NCI-H1417 treated with DMSO at 0.1 percent for 48 hours (cell line): ENCODE measurements at places on chromosomes 12 and 14.

DNA sequence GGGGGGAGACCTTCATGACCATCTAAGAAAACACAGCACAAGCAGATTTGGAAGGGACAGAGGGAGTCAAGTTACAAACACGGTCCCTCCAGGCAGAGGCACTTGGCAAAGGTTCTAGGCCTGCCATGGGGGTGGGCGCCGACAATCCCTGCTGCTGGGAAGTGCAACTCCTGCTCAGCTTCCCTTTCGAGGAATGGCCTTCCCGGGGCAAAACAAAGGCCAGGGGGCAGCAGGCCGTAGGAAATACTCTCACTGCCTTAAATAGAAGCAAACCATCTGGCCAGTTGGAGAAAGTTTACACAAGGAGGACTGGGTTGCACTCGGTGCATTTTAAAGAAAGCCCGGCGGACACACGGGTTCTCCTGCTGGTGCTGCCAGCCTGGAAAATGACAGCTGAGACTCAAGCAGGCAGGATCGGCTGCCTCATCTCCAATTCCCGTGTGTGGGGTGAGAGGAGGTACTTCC, 65.8 kb downstream of the ITPK1 start:
- DNase-seq, result no peak

GRCh38 chr14:68384881-68385280, 408.0 kb downstream of the ZFP36L1 start:
- no peak for DNase-seq

GRCh38 chr12:75481774-75482173, 1.2 kb downstream of the GLIPR1 start:
- no peak for DNase-seq

DNA sequence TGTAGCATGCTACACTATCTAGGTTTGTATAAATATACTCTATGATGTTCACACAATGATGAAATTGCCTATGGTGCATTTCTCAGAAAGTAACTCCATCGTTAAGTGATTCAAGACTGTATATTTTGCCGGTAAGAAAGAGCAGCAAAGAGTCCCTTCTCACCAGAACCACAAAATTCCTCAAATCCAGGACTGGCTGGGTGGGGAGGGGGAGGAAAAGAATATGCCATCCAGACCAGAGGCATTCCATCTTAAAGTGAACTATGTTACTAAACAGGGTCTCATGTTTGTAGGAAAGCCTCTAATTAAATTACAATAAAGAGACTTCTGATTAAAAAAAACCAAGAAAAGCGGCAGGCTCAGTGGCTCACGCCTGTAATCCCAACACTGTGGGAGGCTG, 11.5 kb downstream of the UBE2N start:
- DNase-seq, result no peak

DNA sequence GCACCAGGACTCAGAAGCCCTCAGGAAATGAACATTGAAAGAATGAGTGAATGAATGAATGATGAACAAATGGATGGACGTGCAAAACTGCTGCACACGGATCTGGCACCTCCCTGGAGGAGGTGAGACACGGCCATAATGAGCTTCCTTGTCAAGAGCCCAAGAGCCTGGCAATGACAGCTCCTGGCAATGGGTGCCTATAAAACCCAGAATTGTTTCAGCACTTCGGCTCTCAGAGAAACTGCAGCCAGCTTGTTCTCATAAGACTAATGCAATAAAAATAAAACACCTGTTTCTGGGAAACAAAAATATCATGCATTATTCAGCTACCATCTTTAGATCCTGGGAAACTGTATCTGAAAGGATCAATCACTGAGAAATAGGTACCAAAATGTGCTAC, 200.5 kb upstream of the SFSWAP start:
- DNase-seq, result no peak

- no peak for DNase-seq
Observed at GRCh38 chr14:92728759-92729364, 19.6 kb downstream of the LGMN start.

DNA sequence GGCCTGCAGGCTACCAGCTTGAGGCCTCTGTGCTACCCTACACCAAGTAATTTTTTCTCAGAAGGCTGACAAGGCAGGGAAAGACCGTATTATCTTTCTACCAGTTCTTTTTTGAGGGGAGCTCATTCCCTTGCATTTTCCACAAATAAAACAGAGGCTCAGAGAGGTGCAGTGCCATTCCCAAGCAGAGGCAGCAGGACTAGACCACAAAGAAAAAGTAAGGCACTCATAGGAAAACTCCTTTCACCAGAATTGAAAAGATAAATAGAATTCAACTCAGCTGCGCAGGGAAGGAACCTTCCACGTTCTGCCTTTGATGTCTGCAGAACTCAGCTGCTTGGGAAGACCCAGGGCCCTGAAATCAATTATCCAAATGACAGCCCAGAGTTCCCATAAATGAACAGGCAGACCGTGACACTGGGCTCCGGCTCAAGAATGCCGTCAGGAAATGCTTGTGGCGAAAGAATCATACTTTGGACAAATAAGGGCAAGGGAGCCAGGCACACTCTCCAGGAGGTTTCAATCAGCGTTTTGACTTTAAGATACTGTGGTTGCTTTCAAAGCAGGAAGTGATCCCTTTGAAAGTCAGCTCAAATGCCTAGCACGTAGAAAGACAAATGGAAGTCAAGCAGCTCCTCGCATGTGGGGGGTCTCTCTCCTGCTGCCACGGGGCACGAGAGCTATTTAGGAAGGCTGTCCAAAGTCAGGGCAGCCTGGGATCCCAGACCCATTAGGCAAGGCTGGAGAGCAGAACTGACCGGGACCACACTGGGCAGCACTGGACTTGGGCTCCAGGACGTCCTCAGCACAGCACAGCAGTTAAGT, 14.0 kb downstream of the KCTD10 start:
- DNase-seq, result no peak

DNA sequence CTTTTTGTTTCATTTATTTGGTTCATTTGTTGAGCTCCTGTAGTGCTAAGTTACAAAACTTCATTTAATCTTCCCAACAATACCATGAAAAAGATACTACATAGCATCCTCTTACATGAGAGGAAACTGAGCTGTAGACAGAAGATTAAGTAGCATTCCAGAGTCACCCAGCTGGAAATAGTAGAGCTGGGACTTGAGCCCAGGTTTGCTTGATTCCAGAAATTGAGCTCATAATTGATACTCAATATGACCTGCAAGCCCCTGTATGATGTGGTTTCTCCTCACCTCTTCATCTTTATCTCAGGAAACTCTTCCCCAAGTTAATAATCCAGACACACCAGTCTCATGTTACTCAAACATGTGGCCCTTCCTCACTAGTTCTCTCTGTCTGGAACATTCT, 87.0 kb upstream of the DAAM1 start:
- DNase-seq, result no peak

- no peak for DNase-seq
Observed at GRCh38 chr12:109753054-109753401, 39.4 kb downstream of the FAM222A start.

GRCh38 chr14:65446159-65446558, 33.6 kb downstream of the FUT8 start:
- no peak for DNase-seq

DNA sequence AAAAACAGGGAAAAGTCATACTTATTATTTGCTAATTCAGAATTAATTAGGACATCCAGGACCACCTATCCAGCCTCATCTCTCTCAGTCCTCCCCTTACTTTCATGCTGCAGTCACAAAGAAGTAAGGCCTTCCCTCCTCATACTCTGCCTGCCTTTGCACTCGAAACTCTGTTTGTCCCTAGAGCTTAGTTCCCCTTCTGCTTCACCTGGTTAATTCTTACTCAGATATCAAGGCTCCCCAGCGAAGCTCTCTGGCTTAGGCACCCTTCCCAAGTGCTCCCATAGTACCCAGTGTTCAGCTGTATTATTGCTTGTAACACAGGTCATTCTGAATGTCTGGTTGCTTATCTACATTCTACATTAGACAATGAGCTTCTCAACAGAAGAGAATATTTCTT, 81.3 kb downstream of the ERGIC2 start:
- DNase-seq, result no peak

DNA sequence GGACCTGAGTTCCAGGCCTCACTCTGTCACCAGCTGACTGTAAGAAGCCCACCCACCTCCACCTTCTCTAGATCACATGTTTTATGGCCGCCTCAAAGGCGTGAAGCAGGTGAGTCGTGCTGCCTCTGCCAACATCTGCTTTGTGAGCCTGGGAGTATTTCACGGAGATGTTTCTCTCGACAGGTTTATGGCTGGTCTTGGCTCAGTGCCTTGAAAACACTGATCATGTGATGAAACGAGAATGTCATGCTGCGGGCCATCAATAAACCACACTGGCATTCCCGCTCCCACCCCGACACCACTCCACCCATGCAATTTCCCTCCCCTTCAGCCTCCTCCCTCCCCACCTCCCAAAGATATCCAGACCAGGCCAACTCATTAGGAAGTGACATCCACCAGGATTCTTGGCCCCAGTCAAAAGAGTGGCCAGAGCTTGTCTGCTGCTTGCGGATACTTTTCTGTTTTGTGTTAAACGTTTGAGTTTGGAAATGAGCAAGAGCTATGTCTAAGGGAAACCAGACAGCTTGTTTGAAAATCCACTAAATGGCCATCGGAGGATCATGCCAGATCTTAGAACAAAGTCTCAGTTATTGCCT, 53.8 kb upstream of the NTF3 start:
- no peak for DNase-seq

DNA sequence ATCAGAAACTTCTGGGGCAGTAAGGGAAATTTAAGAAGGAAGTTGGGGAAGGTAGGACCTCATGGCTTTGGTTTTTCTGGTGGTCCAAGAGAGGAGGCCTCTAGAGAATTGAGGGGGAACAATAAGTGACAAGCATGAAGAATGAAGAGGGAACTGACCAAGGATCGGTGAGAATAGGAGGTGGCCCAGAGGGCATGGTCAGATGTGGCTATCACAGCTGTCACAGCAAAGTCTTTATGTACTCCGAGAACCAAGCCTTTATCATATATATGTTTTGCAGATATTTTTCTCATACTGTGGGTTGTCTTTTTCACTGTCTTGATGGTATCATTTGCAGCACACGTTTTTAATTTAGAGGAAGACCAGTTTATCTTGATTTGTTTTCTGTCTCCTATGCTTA, 64.3 kb downstream of the PPP2R5C start:
- no peak for DNase-seq

DNA sequence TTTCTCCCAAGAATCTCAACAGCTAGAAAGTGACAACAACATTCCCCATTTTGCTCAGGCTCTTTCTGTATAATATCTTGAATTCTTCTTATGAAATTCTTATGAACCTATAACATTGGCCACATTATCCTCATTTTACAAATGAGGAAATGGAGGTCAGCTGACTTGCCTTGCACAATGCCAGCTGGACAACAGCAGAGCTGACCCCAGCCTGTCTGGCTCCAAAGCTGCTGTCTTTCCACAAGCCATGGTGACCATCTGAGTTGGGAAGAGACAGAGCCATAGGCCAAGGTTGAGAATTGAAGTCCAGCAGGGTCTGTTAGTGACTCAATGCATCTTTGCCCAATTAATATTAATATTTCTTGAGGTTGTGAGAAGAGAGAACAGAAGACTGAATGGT, 87.3 kb downstream of the KSR2 start:
- no peak for DNase-seq

GRCh38 chr12:101902641-101903040, 25.3 kb downstream of the DRAM1 start:
- DNase-seq, result no peak

- no peak for DNase-seq
Observed at GRCh38 chr14:25461780-25462179, 411.8 kb upstream of the STXBP6 start.

GRCh38 chr12:105561546-105562198, 231.2 kb downstream of the C12orf75 start:
- no peak for DNase-seq

GRCh38 chr12:98151105-98151590, 364.2 kb upstream of the TMPO start:
- DNase-seq, result no peak

- DNase-seq, result no peak
Observed at GRCh38 chr12:99383258-99383657, 264.3 kb upstream of the GARIN6 start.

- DNase-seq, result no peak
Observed at GRCh38 chr12:51391283-51392123, at the start of gene GALNT6. TSS of gene GALNT6 (minus strand) at chr12:51391406. CDS start at chr12:51379781, 11,625 bp downstream.

- DNase-seq, result no peak
Observed at GRCh38 chr14:104393898-104394381, 185.6 kb upstream of the C14orf180 start.

- DNase-seq, result no peak
Observed at GRCh38 chr14:102330806-102331205, 11.3 kb downstream of the ZNF839 start.

GRCh38 chr14:20671597-20672283, 12.6 kb upstream of the RNASE4 start:
- DNase-seq, result no peak

- DNase-seq, result no peak
Observed at GRCh38 chr12:7023114-7023513, 4.8 kb upstream of the LPCAT3 start.

DNA sequence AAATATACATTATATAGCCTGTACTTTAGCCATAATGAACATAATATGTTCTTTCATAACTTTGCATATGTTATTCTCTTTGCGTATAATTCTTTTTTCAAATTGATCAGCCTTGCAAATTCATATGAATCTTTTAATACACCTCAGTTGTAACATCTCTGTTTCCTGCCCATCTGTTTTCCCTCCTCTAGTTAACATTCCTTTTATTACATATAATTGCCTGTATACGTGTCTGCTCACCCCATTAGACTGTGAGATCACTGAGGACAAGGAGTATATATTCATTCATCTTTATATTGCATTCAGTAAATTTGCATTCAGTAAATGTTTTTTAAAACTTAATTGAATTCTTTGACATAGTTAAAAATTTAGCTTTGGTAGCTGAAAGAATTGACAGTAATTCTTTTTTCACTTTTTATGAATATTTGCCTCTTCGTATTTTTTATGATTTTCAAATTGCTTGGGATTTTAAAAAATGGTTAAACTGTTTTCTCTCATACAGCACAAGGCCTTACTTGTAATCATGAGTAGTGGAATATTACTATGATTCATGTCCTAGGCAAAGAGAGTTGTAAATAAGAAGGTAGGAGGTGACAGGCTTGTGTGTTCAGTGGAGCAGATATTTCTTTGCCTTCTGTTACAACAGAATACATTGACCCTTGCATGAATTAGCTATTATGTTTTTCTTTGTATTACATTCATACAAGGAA, 32.8 kb upstream of the KLHL42 start:
- no peak for DNase-seq

GRCh38 chr14:59332727-59333126, 132.5 kb downstream of the GPR135 start:
- DNase-seq, result no peak

- DNase-seq, result no peak
Observed at GRCh38 chr12:1929985-1930802, 11.7 kb upstream of the CACNA2D4 start.

GRCh38 chr12:810671-811415, 58.5 kb downstream of the WNK1 start:
- DNase-seq, result no peak

DNA sequence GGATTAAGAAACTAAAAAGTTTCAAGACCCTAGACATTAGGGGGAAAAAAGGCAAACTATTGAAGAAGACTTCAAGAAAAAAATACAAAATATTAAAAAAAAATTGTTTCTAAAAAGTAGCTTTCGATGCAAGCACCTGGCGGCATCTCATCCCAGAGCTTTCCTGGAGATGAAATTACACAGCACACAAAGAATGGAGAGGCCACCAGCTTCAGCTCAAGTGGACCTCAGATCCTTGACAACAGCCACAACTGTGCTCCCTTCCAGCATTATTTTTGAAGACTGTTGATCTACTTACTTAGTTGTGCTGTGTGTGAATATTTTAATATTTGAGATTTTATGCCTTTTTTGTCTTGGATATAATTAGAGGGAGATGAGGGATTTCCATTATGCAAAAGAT, 479.0 kb downstream of the GLT1D1 start:
- no peak for DNase-seq

GRCh38 chr14:89479802-89480201, 62.8 kb upstream of the FOXN3 start:
- no peak for DNase-seq
